Kidney capillary endothelial cell (primary cell): ENCODE measurements at places on chromosomes 12 and 14.

- DNase-seq, result no peak
Measured at GRCh38 chr12:128091951-128092382, 175.0 kb upstream of the TMEM132C start.

DNA sequence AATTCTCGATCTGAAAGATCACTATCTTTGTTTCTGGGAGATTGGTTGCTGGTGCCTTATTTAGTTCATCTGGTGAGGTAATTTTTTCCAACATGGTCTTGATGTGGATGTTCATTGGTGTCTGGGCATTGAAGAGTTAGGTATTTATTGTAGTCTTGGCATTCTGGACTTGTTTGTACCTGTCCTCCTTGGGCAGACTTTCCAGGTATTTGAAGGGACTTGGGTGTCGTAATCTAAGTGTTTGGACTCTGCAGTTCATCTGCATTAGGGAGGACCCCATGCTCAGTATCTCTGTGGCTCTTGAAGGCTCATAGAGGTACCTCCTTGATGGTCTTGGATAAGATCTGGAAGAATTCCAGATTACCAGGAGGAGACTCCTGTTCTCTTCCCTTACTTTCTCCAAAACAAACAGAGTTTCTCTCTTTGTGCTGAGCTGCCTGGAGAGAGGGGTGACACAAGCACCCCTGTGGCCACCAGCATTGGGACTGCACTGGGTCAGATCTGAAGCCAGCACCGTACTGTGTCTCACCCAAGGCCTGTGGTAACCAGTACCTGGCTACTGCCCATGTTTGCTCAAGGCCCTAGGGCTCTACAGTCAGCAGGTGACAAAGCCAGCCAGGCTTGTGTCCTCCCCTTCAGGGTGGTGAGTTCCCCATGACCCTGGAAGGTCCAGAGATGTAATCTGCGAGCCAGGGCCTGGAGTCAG, 5.3 kb downstream of the A2ML1 start:
- DNase-seq, result no peak

DNA sequence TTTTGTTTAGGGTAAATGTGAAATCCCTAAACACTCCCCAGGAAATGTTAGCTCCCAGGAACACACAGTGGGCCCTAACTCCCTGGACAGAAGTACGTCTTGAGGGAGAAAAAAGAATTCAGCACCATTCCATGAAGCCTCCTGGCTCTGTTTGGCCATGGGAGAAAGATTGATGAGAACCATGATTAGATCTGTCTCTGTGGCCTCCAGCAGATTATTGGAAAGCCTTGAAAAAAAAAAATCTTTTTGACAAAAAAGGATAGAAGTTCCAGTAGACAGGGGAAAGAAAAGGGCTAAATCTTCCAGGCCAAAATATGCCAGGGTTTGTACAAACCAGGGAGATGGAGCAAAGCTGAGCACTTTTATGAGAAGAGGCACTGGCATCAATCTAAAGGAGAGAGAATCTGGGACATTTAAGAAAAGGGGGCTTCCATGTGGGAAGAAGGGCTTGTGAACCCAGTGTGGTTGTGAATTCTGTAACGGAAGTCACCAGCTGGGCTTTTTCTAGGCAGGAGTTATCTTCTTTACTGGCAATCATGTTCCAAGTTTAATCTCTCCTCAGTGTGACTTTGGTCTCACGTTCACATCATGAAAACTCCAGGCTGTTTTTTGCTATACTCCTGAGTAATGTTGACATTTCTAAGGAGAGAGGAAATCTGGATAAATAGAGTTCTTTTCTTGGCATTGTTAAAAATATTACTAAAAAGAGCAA, 426.7 kb downstream of the RAD51B start:
- DNase-seq, result no peak

DNA sequence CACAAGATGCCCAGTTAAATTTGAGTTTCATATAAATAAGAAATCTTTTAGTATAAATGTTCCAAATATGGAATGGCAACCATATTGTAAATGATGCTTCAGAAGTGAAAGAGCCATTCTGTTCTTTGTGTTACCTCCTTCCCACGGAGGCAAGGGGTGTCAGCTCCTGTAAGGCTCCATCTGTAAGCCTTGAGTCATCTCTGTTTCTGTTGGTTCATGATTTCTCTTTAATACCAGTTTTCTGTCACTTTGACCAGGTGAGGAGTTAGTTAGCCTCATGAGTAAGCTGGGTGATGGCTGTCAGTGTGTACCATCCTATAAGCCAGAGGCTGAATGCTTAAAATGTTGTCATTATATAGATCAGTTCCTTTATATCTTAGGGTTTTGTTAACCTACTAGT, 61.9 kb downstream of the TMEM30B start:
- no peak for DNase-seq

- no peak for DNase-seq
Measured at GRCh38 chr14:68691031-68691791, 101.7 kb downstream of the ZFP36L1 start.

DNA sequence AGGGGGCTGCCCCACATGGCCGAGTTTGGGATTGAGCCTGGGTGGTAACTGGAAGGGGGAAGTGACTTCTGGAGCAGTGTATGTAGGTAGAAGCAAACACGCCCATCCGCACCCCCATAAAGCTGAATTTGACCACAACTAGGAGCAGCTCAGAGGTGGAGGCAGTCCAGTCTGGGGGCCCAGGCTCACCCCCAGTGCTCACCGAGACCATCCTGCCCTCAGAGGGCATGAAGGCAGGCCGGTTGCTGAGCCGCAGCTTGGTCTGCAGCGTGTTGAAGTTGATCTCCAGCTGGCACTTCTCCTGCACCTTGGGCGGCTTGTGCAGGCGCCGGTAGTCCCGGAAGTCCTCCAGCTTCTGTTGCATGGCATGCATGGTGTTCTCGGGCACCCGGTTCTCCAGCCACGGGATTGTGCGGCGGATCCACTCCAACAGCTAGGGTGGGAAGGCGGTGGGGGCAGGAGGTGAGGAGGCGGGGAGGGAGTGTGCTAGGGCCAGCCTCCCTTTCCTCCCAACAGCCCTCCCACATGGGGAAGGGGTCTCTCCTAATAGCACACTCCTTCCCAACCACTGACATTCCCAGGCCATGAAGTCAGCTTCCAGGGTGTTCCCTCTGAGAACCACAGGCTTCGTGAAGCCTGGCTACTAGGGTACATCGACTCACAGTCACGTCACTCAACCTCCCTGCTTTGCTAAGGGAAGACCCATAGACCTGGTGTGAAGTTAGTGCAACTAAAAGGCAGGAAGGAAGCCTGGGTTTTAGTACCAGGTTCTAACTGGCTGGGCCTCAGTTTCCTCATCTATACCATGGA, 87.0 kb downstream of the ACTN1 start:
- no peak for DNase-seq

GRCh38 chr12:83408851-83409250, 722.1 kb downstream of the TMTC2 start:
- DNase-seq, result no peak

DNA sequence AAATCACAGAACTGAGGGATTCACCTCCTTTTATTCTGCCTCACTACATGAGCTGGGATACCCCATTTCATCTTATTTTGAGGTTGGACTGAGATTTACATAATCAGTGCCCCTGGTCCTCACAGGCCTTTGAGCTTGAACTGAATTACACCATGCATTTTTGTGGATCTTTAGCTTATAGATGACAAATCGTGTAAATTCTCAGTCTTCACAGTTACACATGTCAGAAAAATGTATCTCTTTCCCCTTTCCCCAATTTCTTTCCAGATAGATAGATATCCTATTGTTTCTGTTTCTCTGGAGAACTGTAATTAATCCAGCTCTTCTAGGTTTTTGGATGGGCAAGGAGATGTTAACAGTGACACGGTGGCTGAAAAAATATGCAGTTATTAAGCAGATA, 1778.9 kb upstream of the SEL1L start:
- DNase-seq, result no peak

- DNase-seq, result no peak
Measured at GRCh38 chr14:64928239-64929013, 14.1 kb downstream of the GPX2 start.

GRCh38 chr12:29226616-29227015, 77.5 kb downstream of the FAR2 start:
- DNase-seq, result no peak

DNA sequence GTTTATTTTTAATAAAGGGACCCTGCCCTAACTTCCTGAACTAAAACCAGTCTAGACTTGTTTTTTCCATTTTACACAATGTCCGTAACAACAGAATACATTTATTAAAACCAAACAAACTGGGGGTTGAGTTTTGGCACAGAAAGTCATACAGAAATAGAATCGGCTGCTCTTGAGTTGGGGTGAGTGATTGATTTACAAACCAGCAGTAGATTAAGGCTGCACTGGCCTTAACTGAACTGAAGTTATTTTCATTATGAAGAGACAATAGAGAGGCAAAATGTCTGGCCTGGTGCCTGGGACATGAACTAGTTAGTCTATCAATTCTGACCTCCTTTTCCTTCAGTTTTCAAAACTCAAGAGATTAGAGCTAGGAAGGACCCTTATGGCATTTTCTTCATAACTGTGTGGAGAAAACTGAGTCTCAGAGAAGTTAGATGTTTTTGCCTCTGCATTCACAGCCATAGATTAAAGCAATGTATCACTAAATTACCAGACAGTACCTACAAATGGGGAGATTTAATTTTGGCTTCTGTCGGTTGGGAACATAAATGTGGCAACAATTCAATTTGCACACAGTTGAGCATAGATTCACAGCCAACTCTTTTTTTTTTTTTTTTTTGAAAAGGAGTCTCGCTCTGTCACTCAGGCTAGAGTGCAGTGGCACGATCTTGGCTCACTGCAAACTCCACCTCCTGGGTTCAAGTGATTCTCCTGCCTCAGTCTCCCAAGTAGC, 19.8 kb upstream of the MGP start:
- no peak for DNase-seq

- no peak for DNase-seq
Measured at GRCh38 chr14:26741711-26742212, 143.9 kb upstream of the NOVA1 start.

DNA sequence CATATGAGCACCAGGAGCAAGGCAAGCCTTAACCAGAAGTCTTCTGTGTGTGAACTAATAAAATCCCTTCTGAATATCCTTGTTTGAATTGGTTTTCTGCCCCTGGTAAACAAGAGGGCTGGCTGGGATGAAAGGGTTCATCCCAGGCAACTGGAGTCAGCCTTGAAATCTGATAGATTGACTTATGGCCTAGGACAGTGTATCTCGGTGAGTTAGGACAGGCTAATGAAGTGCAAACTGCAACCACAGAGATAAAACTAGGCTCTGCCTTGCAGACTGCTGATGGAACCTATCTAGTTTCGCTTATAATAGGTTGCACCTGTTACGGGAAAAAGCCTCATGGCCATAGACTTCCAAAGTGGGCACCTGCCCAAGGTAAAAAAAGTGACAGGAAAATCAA, 451.9 kb upstream of the NOVA1 start:
- DNase-seq, result no peak

DNA sequence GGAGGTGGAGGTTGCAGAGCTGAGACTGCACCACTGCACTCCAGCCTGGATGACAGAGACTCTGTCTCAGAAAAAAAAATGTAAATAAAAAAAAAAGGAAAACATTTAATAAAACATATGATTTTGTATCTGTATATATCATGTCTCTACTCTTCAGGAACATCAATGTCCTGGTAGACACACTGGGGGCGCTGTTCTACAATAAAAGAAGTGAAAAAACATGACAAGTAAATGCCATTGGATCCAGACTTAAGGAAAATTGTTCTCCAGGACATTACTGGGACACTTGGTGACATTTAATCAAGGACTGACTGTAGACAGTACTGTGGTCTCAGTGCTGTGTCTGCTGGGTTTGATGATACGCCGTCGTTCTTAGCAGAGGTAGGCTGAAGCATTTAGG, 15.5 kb upstream of the KLC1 start:
- no peak for DNase-seq
